ENCODE measurements at places on chromosomes 2 and 18. TPM values are rescaled to one million over a fixed set of nuclear protein-coding genes. Genes with fewer than 3 reads are reported as not detected.

Gene MTCL1
- 1.8 TPM for polyA plus RNA-seq

Gene PTPRM
- 26.5 TPM for polyA plus RNA-seq

Gene SCYGR8
- polyA plus RNA-seq: not detected

Gene SLC4A3
- 42.9 TPM for polyA plus RNA-seq

Gene GRHL1
- polyA plus RNA-seq: not detected

Gene IKZF2
- polyA plus RNA-seq: 5.5 TPM

Gene HOXD9
- not detected for polyA plus RNA-seq

Gene SLC9A2
- polyA plus RNA-seq: not detected

Gene CDK15
- not detected for polyA plus RNA-seq

Measured in cardiac muscle cell (in vitro differentiated cells and primary cell).